ENCODE measurements at places on chromosomes 1 and 21.

DNA sequence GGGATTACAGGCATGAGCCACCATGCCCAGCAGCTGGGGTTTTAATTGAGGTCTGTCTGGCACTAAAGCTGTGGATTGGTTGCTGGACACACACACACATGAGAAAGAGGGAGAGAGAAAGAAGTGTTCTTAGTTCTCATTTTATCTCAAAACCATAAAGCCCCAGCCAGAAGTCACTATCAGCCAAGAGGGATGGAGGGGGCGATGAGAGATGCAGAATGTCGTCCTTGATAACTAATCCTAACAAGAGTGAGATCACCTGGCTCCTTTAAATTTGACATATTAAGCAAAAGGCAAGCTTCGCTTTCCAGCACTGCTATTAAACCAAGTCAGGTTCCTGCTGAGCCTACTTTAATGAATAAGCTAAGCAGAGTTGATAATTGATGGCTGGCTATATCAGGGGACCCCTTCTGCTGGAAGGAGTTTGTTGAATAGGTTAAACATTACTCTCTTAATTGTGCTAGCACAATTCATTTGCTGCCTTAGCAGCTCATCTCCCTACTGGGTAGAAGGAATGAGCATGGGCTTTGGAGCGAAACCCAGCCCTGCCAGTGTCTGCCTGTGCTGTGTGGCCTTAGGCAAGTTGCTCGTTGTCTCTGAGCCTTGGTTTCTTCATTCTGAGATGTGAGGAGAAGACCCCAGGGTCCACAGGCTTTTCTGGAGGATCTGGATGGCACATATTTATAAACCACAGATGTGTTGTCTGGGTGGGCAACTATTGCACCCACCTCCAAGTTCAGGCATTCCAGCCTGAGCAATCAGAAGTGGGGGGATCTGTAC is 50.8 kb downstream of the ALPL start:
- no peaks in the 10 kb centered on the region for H3K36me3 ChIP-seq
- no peaks in the 10 kb centered on the region for H3K27me3 ChIP-seq
- H3K4me3 ChIP-seq = no peak overlapping the region
- H3K27ac ChIP-seq = no peak overlapping the region
- DNase-seq = no peak

DNA sequence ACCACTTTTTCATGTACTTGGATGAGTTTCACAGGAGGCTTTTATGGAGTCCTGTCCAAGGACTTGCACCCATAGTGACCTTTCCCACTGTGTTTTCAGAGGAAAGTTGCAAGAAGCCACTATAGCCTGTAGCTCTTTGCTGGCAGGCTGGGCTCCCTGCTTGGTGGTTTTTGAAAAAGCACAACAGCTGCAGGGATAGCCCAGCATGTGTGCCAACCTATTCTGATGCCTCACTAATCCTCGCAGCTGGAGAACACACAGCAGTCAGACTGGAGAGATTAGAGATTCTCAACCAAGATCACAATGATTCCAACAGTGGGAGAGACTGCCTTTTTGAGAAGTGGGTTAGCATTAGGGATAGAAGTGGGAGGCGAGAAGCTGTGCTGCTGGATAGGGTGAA is 24.1 kb upstream of the ARHGEF11 start:
- H3K27ac ChIP-seq = no peak overlapping the region
- DNase-seq = peak; percentile 65
- no peak overlapping the region for H3K4me3 ChIP-seq
- H3K27me3 ChIP-seq = peaks cover 20% of the 10 kb centered on the region

- peak overlapping the region; percentile 88 for H3K27ac ChIP-seq
- H3K27me3 ChIP-seq = peaks cover 14% of the 10 kb centered on the region
- no peaks in the 10 kb centered on the region for H3K36me3 ChIP-seq
- DNase-seq = peak; percentile 82
Measured at GRCh38 chr1:16367258-16367967, 371 bp downstream of the SZRD1 start.

- no peaks in the 10 kb centered on the region for H3K36me3 ChIP-seq
- H3K4me3 ChIP-seq = peak overlapping the region; percentile 59
- H3K27me3 ChIP-seq = peaks cover 63% of the 10 kb centered on the region
Measured at GRCh38 chr1:29121936-29122681, 1.6 kb downstream of the TMEM200B start.

DNA sequence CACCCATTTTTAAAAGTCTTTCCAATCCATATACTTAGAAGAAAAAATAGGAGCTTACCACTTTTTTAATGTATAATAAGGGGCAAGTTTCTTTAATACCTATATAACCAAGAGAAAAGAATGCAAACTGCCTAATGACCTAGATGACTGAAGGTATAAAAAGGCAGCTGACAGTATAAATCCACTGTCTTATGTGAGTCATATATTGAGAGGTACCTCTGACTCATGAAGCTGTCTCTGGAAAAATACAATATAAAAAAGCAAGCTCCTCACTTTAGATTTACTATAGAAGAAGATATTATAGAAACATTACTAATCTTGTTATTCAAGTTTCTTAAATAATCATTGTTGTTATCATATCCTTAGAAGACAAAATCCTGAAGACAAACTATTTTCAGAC is 144.2 kb downstream of the VAV3 start:
- no peak overlapping the region for H3K27ac ChIP-seq
- H3K27me3 ChIP-seq = no peaks in the 10 kb centered on the region
- H3K4me1 ChIP-seq = peaks cover 4% of the 10 kb centered on the region
- DNase-seq = no peak

- H3K27me3 ChIP-seq = peaks cover 6% of the 10 kb centered on the region
- no peak overlapping the region for H3K27ac ChIP-seq
- H3K36me3 ChIP-seq = no peaks in the 10 kb centered on the region
- H3K4me1 ChIP-seq = peaks cover 6% of the 10 kb centered on the region
Measured at GRCh38 chr1:153771261-153771660, 3.9 kb upstream of the SLC27A3 start.

GRCh38 chr1:36752431-36752830 is 269.7 kb upstream of the CSF3R start:
- H3K27me3 ChIP-seq = no peaks in the 10 kb centered on the region
- no peaks in the 10 kb centered on the region for H3K36me3 ChIP-seq
- DNase-seq = no peak

GRCh38 chr1:178933709-178934490 is 63.0 kb upstream of the ANGPTL1 start:
- no peak overlapping the region for H3K27ac ChIP-seq
- H3K4me1 ChIP-seq = peaks cover 23% of the 10 kb centered on the region
- no peaks in the 10 kb centered on the region for H3K27me3 ChIP-seq
- DNase-seq = no peak
- H3K4me3 ChIP-seq = no peak overlapping the region

- H3K27ac ChIP-seq = no peak overlapping the region
- no peaks in the 10 kb centered on the region for H3K27me3 ChIP-seq
- peak; percentile 58 for DNase-seq
- peaks cover 12% of the 10 kb centered on the region for H3K4me1 ChIP-seq
- H3K36me3 ChIP-seq = no peaks in the 10 kb centered on the region
Measured at GRCh38 chr1:228781161-228781808, 46.0 kb downstream of the RHOU start.

DNA sequence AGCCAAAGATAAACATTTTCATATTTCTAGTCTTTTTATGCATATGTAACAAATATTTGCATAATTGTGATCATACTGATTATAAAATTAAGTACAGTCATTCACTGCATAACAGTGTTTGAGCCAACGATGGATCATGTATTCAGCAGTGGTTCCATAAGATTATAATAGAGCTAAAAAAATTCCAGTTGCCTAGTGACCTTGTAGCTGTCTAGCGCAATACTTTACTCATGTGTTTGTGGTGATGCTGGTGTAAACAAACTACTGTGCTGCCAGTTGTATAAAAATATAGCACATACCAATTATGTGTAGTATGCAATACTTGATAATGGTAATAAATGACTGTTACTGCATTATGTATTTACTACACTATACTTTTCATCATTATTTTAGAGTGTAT is 2.1 kb upstream of the S100A10 start:
- peaks cover 88% of the 10 kb centered on the region for H3K27me3 ChIP-seq
- peaks cover 12% of the 10 kb centered on the region for H3K4me1 ChIP-seq
- no peaks in the 10 kb centered on the region for H3K36me3 ChIP-seq
- DNase-seq = no peak

- DNase-seq = no peak
- H3K27ac ChIP-seq = no peak overlapping the region
- H3K4me1 ChIP-seq = peaks cover 5% of the 10 kb centered on the region
Measured at GRCh38 chr1:235952950-235953615, 86.4 kb upstream of the LYST start.

DNA sequence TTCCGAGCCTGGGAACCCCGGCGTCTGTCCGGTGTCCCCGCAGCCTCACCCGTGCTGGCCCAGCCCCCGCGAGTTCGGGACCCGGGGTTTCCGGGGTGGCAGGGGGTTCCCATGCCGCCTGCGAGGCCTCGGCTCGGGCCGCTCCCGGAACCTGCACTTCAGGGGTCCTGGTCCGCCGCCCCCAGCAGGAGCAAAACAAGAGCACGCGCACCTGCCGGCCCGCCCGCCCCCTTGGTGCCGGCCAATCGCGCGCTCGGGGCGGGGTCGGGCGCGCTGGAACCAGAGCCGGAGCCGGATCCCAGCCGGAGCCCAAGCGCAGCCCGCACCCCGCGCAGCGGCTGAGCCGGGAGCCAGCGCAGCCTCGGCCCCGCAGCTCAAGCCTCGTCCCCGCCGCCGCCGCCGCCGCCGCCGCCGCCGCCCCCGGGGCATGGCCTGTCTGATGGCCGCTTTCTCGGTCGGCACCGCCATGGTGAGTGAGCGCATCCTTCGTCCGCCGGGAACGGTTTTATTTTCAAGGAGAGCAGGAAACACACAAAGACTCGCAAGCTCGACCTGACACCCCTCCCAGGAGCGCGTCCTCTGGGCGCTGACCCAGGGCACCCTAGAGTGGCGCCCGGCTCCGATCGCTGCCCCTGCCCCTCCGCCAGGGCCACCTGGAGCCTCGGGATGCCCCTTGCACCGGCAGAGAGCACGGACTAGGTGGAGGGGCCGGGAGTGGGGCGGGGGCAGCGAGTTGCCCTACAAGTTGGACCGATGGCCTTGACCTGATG is at the start of gene ABCG1:
Gene ABCG1, plus strand, starts transcription at position 305 of the 770 bp plus-strand sequence. Its CDS starts 123 bp downstream, at position 428.
- peak within 1 kb of the TSS; percentile 61 for H3K4me3 ChIP-seq
- H3K36me3 ChIP-seq = no peaks in the 10 kb centered on the region
- H3K27me3 ChIP-seq = peaks cover 67% of the 10 kb centered on the region
- DNase-seq = peak; percentile 88
- peaks cover 9% of the 10 kb centered on the region for H3K4me1 ChIP-seq

- no peaks in the 10 kb centered on the region for H3K36me3 ChIP-seq
- no peak overlapping the region for H3K27ac ChIP-seq
- no peak overlapping the region for H3K4me3 ChIP-seq
- H3K27me3 ChIP-seq = no peaks in the 10 kb centered on the region
- H3K4me1 ChIP-seq = no peaks in the 10 kb centered on the region
Measured at GRCh38 chr1:241215203-241215602, 141.8 kb downstream of the RGS7 start.
